ENCODE measurements at places on chromosomes 11 and 22. TPM values are rescaled to one million over a fixed set of nuclear protein-coding genes. Genes with fewer than 3 reads are reported as not detected.

OR52E8 gene
- not detected for total RNA-seq

MED19 gene
- 18.0 TPM for total RNA-seq

SYNGR1 gene
- total RNA-seq: 4.2 TPM

MPZL3 gene
- 83.9 TPM for total RNA-seq

SAA4 gene
- not detected for total RNA-seq
